ENCODE measurements at places on chromosomes 13 and 19.

DNA sequence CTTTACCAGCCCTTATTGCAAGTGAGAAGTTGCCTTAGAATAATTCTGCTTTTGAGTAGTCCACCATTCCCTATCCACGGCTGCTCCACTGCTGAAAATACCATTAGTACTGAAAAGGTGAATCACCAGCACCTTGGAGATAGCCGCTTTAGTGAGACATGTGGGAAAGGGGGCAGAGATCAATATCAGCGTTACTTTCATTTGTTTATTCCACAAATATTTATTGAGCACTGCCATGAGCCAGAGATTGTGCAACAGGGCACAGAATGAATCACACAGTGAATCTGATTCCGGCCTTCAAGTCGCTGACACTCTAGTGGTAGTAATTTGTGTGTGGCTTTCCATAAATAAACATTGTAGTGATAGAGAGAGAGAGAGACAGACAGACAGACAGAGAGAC, 31.5 kb upstream of the MYO16 start:
- DNase-seq = no peak

- DNase-seq = no peak
Measured at GRCh38 chr13:39781381-39781780, 125.9 kb downstream of the COG6 start.

DNA sequence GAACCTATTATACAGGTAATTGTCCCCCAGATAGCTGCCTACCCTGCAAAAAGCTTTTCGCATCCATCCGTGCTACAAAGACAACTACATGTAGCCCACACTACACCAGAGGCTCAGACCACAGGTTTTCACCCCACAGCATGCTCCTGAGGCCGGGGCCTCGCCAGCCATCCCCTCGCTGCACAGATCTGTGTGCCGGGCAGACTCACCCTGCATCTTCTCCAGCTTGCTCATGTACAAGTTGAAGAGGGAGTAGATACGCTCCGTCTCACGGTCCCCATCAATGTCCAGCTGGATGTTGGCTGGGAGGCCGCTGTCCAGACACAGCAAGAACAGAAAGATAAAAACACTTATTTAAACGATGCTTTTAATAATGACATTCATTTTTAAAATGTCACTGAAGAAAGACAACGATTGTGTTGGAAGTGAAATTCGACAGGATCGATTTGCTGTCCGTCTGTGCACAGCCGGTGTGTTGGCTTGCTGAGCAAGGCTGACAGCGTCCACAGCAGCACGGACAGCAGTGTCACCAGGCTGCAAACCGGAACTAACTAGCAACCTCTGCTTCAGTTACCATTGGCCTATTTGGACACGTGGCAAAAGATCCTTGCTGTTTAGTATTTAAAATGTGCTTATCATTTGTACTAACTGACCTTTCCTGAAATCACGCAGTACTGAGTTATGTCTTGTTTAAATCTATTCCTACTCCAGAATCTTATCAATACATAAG, 18.6 kb upstream of the C13orf46 start:
- DNase-seq = no peak

GRCh38 chr13:35826626-35827254, 304.4 kb downstream of the DCLK1 start:
- no peak for DNase-seq

DNA sequence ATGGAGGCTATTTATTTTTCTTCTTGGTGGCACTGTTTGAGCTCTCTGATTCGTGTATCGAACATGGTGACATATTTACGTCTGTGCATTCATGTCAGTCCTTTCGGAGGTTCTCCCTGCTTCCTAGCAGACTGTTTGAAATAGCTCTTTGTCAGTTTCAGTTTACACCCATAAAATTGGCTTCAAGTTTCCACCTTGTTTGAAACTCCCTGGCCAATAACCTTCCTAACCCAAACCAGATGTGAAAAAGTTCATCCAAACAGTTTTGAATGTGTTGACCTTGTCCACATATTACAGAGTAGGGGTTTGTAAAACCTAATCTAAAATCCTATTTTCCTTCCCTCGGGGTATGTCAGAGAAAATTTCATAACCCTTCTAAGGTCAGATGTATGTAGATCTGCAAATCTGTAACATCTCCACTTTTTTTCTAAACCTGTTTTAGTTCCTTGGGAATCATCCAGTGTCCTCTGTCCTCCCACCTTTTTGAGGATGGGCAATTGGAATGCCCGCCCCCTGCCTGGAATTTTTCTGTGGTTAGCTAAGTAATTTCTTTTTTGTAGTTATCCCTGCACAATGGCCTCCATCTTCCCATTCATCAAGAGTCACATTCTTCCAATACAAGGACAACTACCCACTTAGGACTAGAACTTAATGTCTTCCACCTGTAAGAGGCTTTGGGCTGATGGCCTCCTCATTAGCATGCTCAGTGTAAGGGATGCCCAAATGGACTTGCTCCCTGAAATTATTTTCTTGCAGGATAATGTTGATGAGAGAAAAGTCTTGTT, 499.8 kb downstream of the GPC6 start:
- no peak for DNase-seq

DNA sequence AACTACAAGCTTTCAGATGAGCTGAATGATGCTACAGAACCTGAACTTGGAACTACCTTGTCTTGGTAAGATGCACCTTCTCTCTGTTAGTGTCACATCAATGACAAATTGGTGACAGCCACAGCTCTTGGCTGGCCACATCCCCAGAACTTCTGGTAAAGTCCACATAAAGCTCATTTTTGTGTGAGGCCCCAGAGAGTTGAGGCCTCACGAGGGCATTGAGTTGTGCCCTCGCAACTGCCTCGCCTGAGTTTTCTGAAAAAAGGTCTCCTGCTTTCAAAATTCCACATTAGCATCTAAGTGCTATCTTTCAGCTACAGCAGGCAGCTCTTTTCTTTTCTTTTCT, 42.6 kb downstream of the MRPL57 start:
- no peak for DNase-seq

DNA sequence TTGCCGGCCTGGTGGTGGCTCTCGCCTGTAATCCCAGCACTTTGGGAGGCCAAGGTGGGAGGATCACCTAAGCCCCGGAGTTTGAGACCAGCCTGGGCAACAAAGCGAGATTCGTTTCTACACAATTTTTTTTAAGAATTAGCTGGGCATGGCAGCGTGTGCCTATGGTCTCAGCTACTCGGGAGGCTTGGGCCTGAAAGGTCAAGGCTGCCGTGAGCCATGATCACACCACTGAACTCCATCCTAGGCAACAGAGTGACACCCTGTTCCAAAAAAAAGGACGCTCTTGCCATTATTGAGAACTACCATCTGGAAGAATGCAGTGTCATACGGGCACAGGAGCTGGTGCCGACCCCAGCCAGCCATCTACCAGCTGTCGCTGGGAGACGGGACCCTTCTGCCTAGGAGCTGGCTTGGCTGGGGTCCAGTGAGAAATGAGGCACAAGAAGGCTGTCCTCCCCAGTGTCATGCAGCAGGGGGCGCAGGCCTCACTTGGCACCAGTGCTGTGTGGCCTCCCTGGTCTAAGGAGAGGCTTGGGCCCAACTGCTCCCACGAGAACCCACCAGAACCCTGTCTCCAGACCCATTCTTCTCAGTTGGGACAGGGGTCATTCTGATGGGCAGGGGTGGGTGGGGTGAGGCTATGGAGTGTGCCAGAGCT, 12.2 kb upstream of the RELB start:
- DNase-seq = peak; percentile 61

DNA sequence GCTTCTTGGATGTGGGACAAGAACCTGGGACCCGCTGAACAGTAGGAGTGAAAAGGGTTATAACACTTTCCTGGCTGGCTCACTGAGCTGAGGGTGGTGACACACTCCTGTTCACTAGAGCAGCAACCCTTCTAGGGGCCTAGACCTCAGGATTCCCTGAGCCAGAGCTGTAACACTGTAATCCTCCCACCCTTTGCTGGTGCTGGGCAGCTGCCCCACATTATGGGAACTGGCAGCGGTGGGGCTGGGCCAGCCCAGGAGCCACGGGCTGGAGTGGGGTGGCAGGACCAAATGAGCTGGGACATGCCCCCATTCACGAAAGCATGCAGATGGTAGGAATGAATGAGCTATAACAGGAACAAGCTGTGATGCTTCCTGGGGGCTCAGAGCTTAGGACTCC, 110.6 kb downstream of the B3GLCT start:
- no peak for DNase-seq

GRCh38 chr19:45768655-45768983, 433 bp downstream of the SIX5 start:
- DNase-seq = peak; percentile 45

DNA sequence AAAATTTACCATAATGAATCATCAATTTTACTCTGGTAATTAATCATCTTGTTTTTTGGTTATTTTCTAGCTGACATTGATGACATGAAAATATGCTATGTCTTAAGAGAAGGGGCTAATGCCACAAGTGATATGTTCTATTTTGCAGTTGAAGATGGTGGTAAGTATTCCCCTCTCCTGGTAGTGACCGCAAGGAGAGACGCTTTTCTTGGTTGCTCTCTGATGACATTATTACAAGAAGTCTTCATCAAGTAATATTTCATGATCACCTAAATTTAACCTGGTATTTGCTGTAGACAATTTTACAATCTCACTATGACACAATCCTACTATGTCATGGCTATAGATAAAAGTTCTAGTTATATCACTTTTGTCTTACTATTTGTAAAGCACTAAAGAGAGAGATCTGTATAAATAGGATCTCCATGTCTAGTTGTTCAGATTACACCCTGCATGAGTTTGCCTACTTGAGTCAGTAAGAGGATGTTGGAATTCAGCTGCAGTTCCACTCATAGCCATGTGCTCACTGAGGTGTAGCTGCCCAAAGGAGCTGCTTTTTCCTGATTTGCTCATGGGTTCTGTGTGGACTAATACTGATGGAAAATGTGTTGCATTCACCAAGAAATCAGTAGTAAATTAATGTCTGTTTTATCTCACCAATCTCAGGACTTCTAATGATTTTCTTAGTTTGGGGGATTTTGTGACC, 10.9 kb downstream of the FREM2 start:
- DNase-seq = no peak

GRCh38 chr13:98994080-98994479, 16.2 kb upstream of the DOCK9 start:
- no peak for DNase-seq

DNA sequence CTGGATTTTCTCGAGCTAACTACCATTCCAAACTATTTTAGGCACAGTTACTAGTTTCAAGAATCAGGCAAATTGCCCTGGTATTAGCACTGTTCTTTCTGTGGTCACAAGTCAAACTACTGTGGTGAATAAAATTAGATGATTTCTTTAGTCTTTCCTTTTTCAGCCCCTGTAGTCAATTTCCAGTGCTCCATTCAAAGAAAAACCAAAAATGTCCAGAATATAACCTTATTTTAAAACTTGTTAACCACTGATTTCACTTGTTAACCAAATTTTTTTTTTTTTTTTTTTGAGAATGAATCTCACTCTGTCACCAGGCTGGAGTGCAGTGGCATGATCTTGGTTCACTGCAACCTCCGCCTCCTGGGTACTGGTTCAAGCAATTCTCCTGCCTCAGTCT, 50.6 kb upstream of the USPL1 start:
- no peak for DNase-seq

GRCh38 chr13:43666403-43666802, 120.4 kb downstream of the ENOX1 start:
- DNase-seq = no peak

DNA sequence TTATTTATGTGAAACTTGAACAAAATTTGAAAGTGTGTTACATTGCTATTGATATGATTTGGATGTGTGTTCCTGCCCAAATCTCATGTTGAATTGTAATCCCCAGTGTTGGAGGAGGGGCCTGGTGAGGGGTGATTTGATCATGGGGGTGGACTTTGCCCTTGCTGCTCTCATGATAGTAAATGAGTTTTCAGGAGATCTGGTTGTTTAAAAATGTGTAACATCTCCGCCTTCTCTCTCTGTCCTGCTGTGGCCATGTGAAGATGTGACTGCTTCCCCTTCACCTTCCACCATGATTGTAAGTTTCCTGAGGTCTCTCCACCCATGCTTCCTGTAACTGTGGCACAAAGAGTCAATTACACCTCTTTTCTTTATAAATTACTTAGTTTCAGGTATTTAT, 1731.0 kb downstream of the SLITRK5 start:
- no peak for DNase-seq

DNA sequence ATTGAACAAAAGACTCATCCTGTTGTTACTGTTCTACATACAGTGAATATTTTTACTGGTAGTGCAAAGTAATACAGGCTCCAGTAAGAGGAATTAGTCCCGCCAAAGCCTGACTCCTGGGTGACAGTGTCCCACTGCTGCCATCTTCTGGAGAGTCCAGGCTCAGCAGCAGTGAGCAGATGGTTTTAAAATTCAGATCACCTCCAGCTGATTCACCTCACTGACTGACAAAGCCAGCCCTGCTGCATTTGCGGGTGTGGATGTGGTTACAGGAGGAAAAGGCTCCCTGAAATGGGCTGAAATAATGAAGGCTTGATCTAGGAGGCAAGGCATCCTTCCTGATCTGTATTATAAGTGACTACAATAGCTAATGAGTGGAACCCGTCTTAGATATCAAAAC, 18.3 kb downstream of the PABPC3 start:
- DNase-seq = peak; percentile 49

- DNase-seq = no peak
Measured at GRCh38 chr13:113861433-113862030, 2.3 kb downstream of the GAS6 start.

DNA sequence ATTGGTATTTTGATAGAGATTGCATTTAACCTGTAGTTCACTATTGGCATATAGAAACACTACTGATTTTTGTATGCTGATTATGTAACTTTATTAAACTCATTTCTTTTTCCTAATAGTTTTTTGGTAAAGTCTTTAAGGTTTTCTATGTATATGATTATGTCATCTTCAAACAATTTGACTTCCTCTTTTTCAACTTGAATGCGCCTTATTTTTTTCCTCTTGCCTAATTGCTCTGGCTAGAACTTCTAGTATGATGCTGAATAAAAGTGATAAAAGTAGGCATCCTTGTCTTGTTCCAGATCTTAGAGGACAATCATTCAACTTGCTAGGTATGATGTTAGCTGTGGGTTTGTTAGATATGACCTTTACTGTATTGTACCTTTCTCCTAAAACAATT, 1034.9 kb downstream of the PCDH9 start:
- no peak for DNase-seq

DNA sequence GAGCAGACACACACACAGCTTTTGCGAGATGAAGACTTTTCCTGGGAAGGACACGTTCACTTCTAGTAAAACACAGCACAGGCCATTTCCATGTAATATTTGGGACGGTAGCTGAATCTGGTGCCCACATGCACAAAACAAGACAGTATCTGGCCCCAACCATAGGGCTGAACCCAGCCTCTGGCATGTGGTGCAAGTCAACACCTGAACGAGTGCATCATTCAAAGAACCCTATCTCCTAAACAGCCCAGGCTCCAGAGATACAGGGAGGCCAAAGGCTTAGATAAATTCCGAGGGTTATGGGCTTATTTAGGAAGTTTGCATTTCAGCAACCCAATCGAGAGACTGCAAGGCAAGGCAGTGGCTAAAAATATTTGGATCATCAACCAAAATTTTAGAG, 2.7 kb upstream of the TFDP1 start:
- no peak for DNase-seq

GRCh38 chr13:98214008-98214643, 37.1 kb upstream of the RNF113B start:
- no peak for DNase-seq

Data from stimulated activated CD4-positive, alpha-beta T cell treated with anti-CD3 and anti-CD28 coated beads, Interleukin-12 subunit alpha, Interleukin-12 subunit beta, amount 100 ng/mL, for 4 hours (primary cell).